Stimulated activated CD4-positive, alpha-beta T cell treated with anti-CD3 and anti-CD28 coated beads, TNF-alpha, amount 100 ng/mL, for 48 hours (primary cell): ENCODE measurements at places on chromosomes 5 and 9.
A peak's percentile ranks its signal among the peaks of the same experiment; 100 is the strongest.

DNA sequence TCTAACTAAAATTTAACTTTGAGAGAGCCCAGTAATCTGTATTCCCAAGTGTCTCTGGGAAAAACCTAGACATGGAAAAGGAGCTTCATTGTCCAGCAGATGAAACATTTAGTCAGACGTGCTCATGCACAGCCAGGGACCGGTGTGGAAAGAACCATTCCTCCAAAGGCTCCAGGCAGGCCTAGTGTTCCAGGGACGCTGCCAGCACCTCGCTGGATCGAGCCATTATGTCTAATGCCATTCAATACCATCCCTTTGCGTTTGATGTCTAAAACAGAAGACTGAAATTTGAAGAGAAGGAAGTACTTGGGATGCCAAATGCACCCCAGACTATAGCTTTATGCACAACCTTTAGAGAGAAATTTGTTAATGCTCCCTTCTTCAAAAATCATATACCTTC lies 1.4 kb upstream of the CHSY3 start:
- no peak for DNase-seq

DNA sequence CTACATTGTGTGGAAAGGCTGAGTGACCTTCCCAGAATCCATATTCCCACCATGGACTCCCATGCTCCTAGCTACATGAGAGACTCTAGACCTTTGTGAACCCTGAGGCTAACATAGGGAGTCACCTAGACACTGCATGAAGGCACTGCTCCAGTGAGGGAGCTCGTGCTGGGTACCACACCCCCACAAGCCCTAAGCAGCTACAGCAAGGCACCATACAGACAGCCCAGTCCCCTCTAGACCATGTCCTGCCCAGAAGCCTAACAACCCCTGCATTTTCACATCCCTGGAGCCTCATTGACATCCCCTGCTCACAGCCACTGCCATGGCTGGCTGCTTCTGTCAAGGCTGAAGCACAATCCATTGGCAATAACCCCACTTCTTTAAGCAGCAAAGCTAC lies 176.5 kb upstream of the CTNND2 start:
- no peak for DNase-seq

- DNase-seq = no peak
These were observed 1069.1 kb upstream of the DMAC1 start for GRCh38 chr9:8868632-8869031.

GRCh38 chr5:81253875-81254274 lies 20.8 kb downstream of the CKMT2 start:
- no peak for DNase-seq

DNA sequence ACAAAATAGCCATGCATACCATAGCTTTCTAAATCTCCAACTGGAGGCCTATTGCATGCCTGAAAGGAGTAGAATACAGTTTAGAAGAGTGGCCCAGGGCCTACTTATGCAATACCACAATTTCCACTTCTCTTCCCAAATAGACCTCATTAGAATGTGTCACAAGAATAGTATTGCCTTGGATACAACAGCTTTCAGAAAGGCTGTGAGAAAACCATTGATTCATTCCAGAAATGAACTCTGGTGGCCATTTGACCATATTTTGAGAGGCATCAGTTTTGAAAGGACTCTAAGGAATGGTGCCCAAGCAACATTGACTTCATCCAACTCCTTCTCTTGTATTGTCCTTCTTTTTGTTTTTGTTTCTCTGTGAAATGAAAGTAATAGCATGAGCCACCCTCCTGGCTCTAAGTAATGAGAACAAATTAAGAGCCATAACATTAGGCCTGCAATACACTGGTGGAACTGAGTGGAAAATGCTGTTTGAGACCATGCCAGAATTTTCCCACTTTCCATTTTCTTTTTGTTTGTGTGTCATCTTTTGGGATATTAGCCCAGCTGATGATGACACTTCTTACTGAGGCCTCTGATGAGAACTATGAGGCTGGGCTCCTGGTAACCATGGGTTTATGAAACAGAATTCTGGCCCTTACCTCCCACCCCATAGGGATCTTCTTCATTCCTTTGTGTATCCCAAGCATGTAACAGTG lies 90.2 kb downstream of the TMEM174 start:
- no peak for DNase-seq

GRCh38 chr5:136063778-136064465 lies 35.1 kb downstream of the TGFBI start:
- DNase-seq = no peak

DNA sequence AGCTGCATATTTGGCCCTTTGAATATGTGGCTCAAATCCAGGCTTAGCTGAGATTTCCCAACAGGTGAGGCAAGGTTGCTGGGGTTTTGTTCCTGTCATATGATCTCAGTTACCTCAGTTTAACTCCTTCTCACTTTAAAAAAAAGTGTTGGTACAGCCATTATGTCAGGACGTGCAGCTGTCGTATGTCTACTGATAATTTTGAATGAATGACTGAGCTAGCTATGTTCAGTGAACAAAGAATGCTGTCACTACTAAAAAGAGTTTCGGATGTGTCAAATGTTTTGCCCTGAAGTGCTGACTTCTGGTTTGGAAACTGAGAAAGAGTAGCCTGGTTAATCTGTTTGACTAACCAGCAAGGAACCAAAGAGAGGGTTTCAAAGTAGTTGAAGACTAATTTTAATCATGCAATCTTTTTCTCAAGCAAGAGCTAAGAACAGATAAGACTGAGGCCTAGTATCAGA lies 106.3 kb upstream of the NR3C1 start:
- DNase-seq = no peak

DNA sequence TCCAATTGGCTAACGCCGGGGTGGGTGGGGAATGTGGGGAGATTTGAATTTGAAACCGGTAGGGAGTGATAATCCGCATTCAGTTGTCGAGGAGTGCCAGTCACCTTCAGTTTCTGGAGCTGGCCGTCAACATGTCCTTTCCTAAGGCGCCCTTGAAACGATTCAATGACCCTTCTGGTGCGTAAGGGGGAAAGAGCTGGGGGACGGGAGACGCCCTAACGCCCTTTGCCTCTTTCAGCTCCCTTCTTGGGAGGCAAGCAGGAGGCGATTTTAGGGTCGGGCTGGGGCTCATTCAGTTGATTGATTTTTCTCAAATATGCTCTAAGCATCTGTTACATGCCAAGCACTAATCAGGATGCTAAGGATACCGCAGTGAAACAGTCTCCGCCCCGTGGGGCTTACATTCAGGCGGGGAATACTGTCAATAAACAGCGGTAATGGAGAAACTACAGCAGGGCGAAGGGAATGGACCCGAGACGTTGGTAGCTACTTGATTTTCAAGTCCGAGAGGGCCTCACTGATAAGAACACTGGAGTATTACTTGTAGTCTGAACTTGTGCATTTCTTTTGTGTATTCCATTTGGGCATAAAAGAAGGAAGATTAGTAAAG lies at the start of gene HMMR:
TSS of gene HMMR (plus strand) at position 71 of the 610 bp plus-strand sequence. CDS start at position 132, 61 bp downstream.
- no peak for DNase-seq

DNA sequence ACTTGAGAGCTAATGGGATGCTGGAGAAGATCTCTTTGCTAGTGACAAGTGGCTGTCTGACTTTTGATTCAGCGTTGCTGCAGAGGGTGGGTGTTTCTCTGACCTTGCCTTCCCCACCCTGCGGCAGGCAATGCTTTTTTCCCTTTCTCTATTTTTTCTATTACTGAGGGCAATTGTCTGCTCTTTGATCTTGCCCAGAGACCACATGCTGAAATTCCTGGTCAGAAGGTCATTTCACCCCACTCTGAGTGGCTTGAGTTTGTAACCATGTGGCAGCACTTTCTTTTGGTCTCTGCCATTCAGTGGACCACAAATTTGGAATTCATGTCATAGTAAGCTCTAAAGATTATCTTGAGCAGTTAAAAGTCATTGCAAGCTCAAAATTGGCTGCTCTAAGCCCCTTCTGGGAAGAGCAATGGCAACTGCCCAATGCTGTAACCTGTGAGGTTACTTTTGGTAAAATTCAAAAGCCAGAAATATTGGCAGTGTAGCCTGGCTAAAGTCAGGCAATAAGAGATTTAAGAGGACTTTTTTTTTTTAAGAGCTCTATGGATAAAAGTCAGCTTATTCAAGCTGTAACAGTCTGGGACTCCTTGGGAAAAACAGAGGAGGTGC lies 30.4 kb upstream of the MTMR12 start:
- DNase-seq = no peak

DNA sequence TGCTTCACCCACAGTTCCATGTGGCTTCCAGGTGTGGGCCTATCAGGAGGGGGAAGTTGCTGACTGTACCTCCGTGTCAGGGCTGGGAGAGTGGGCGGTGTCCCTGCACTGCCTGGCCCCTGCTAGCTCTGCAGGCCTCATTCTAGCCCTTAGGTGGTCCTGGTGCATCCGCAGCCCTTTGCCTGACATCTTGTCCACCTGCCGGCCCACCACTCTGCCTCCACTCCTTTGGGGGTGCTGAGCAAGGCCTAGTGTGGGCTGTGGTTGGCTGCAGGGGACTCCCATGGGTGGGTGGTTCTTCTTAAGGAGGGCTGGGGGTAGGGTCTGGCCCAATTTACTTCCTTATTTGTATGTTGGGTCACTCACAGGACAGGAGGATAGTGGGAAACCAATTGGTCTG lies 66.9 kb downstream of the HSPA4 start:
- no peak for DNase-seq

- DNase-seq = no peak
These were observed 326.0 kb upstream of the FTMT start for GRCh38 chr5:121525706-121526105.

GRCh38 chr9:134548618-134549017 lies 93.0 kb upstream of the COL5A1 start:
- no peak for DNase-seq

DNA sequence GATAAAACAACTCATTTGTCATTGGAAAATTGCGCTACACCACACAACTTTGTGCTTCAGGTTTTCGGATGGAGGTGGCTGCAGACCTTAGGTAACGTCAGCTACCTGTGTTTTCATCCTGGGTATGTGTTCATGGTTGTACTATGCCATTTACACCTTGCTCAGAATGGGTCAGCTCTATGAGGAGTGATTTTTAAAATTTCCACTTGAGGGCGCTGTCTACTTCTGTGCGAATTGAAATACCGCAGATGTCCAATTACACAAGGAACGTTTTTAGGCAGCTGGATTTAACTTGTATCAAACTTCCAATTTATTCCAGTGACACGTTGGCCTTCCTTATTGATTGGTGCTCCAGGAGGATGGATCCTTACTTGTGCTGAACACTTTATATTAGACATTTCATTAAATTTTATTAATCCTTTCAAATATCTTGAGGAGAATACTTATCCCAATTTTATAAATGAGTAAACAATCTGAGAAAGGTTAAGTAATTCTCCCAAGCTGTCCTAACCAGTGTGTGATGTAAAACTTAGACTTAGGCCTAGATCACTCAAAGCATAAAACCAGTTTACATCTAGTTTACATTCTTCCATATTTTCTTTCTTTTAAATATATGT lies 23.4 kb downstream of the DMRTA1 start:
- DNase-seq = no peak

- peak; percentile 72 for DNase-seq
These were observed 46.1 kb downstream of the PTTG1 start for GRCh38 chr5:160467555-160468362.

- no peak for DNase-seq
These were observed 140.2 kb downstream of the RGS3 start for GRCh38 chr9:113603773-113604172.

DNA sequence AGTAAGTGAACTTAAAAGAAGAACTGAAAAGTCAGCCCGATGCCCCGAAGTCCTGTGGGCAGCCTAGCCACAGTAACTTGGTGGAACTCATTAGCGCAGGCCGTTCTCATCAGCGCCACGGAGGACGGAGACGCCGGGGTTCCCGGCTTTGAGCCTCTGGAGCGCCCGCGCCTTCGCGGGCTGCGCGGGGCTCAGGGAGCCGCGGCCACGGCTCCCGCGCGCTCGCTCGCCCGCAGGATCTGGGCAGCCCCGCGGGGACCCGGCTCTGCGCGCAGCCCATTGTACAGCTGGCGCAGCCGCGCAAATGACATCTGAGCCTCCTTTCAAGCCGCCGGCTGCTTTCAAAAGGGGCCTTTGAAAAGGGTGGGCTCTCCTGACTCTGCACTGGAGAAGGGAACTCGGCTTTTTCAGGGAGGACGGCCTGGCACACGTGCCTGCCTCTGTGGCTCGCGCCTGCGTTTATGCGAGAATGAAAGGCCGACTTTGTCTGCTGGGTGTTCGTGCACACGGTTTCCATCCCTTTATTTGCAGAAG lies 40.7 kb downstream of the TLR4 start:
- DNase-seq = no peak

DNA sequence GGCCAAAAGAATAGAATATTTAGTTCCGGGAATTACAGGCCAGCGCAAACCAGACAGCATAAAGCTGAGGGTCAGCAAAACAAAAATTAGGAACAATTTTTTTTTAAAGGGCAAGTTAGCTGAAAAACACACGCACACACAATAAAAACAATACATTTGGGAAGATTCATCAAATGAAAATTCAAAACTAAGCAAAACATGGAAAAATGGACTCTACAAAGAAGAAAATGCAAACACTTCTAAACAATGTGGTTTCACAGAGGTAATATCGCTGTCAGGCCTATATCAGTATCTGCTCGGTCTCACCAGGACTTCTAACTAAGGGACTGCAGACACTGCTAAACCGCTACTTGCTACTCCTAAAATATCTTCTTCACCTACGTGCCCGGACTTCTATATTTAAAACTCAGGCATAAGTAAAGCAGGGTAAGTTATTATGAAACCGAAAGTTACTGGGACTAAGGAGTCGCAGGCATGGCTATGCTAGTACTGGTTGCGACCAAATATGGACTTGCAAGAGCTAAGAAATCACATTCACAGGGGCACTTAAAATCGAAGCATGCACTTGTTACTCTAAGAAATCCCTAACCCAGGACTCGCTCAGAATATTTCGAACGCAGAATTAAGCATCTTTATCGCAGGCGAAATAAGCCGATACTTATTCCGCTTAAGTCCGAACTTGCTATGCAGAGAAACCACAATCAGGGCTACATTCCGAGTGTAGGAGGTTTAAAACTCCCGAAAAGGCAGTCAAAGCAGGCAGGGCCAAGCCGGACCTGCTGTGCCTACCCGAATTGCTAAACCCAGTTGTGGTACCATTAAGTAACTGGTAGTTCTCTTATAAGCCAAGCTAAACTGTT lies 2.3 kb downstream of the ANXA2R start:
- DNase-seq = no peak

GRCh38 chr5:122434205-122434970 lies 122.4 kb downstream of the SNCAIP start:
- DNase-seq = no peak

DNA sequence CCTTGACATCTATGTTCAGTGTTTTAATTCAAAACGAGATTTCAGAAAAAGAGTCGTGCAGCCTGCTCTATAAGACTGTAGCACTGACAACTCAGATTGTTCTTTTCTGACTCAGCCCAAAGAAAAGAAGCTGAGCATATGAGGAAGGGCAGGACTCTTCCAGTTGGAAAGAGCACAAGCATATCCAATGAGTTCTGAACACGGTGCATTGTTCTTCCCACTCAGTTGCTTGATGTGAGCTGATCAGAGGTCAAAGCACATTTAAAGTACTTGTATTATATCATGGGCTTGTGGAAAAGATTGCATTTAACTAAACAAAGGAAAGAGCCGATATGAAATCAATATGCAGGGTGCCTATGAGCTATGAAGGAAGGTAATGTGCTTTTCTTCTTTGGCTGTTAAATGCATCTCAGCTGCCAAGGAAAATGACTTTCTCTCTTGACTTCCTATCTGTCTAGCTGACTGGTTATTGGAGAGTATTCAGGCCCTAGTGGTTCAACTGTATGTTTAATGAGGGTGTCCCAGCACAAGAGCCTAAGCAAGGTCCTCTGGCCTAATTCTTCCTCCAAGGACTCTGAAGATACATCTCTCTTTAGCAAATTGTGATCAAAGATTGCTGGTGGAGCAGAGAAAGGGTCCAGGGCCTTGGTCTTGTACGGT lies 226.6 kb upstream of the PPP1R2B start:
- no peak for DNase-seq
